T-helper 17 cell (primary cell): ENCODE measurements at places on chromosomes 13 and 19.

DNA sequence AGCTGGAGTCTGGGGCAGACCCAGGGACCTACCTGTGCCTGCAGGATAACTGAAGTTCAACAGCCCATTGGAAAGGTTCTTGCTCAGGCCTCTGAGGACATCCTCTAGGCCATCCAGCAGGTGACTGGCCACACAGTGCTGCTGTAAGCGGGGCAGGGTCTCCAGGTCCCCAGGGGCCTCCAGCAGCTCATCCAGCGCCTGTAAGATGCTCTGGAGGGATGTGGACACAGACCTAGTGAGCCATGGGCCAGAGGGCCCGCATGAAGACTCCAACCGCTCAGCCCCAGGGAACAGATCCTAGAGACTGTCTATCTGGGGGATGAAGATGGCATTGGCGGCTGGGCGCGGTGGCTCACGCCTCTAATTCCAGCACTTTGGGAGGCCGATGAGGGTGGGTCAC lies 14.0 kb downstream of the ADGRE2 start:
- peaks cover 56% of the 10 kb centered on the region for H3K27me3 ChIP-seq
- H3K4me1 ChIP-seq = no peaks in the 10 kb centered on the region
- H3K36me3 ChIP-seq = peaks cover 6% of the 10 kb centered on the region
- DNase-seq = no peak

DNA sequence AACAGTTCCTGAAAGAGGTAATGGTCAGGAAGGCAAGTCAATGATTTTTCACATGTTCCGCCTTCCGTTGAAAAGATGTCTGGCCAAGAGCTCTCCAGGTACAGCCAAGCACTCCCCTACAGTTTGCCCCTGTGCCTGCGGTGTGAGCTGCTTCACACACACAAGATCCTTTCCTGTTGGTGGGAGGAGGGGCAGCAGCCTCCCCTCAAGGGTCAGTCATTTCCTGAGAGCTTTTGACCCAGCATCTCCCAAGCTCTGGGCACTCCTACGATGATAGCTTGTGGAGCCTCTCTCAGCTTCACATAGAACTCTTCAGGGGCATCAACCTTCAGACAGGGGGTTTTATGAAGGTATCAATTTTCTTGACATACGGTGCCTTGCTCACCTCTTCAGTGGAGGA lies 86.9 kb downstream of the DOCK9 start:
- H3K27me3 ChIP-seq = no peaks in the 10 kb centered on the region
- no peak for DNase-seq
- peaks cover 8% of the 10 kb centered on the region for H3K4me1 ChIP-seq

DNA sequence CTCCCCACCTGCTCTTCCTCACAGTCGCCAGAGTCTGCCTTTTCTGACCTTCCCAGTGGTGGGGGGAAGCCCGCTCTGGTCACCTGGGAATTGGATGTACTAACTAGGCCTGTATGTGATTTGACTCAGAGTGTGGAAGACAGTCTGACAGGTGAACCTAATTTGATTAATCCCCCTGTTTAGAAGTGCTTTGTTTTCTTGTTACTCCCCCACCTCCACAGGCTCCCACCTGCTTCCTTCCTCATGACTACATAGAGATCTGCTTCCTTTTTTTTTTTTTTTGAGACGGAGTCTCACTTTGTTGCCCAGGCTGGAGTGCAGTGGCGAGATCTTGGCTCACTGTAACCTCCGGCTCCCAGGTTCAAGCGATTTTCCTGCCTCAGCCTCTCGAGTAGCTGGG lies 44.0 kb downstream of the COG3 start:
- peaks cover 19% of the 10 kb centered on the region for H3K4me1 ChIP-seq
- no peak for DNase-seq
- no peaks in the 10 kb centered on the region for H3K27me3 ChIP-seq
- peak overlapping the region; percentile 90 for H3K27ac ChIP-seq
- H3K4me3 ChIP-seq = no peak overlapping the region

DNA sequence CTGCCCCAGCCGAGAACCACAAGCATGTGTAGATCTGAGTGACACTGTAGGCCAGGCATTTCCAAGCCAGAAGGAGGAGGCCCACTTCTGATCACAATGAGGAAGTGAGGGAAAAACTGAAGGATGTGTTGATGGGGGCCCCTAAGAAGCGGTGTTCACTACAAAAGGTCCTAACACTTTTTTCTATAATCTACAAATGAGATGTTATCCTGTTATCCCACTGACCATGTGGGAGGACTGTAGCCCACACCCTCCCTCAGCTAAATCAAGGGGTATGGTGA lies 99.0 kb upstream of the MCF2L start:
- H3K4me1 ChIP-seq = peaks cover 7% of the 10 kb centered on the region
- no peaks in the 10 kb centered on the region for H3K27me3 ChIP-seq
- peaks cover 10% of the 10 kb centered on the region for H3K36me3 ChIP-seq
- H3K27ac ChIP-seq = no peak overlapping the region
- DNase-seq = no peak
- no peak overlapping the region for H3K4me3 ChIP-seq

DNA sequence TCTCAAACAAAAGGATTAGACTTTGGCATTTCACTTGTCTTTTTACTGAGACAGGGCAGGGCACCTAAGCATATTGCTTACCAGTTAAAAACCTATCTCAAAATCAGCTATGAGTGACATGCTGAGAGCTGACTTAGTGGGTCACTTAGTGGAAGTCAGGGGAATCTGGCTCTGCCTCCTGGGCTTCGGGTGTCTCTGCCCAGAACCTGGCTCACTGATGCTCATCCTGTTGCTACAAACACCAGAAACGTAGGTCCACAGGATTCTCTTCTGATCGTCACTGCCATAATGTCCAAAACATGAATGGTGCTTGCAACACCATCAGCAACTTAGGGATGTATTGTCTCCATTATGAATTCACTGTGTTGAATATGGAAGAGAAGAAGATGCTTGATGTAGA lies 276.1 kb downstream of the ITGBL1 start:
- no peak overlapping the region for H3K4me3 ChIP-seq
- H3K36me3 ChIP-seq = no peaks in the 10 kb centered on the region
- no peaks in the 10 kb centered on the region for H3K4me1 ChIP-seq
- no peak for DNase-seq
- H3K27ac ChIP-seq = no peak overlapping the region

DNA sequence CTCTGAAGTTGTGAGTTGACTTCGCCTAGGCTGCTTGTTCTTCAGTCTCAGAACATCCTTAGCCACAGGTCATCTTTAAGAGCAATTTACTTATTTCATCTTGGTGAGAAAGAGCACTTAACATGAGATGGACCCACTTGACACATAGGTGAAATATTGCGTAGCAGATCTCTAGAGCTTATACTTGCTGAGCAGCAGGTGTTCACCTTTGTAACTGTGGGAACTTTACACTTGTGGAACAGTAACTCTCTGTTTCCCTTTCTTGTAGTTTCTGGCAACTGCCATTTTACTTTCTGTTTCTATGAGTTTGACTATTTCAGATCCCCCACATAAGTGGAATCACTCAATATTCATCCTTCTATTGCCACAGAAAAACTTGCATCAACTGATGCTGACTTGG lies 95.7 kb downstream of the SLC10A2 start:
- H3K4me3 ChIP-seq = no peak overlapping the region
- no peaks in the 10 kb centered on the region for H3K36me3 ChIP-seq
- H3K4me1 ChIP-seq = peaks cover 2% of the 10 kb centered on the region

- no peaks in the 10 kb centered on the region for H3K36me3 ChIP-seq
- H3K27me3 ChIP-seq = no peaks in the 10 kb centered on the region
- peak overlapping the region; percentile 43 for H3K27ac ChIP-seq
- H3K4me3 ChIP-seq = no peak overlapping the region
- H3K4me1 ChIP-seq = peaks cover 31% of the 10 kb centered on the region
- DNase-seq = no peak
Measured at GRCh38 chr13:40779049-40779448, 8.1 kb upstream of the MRPS31 start.

DNA sequence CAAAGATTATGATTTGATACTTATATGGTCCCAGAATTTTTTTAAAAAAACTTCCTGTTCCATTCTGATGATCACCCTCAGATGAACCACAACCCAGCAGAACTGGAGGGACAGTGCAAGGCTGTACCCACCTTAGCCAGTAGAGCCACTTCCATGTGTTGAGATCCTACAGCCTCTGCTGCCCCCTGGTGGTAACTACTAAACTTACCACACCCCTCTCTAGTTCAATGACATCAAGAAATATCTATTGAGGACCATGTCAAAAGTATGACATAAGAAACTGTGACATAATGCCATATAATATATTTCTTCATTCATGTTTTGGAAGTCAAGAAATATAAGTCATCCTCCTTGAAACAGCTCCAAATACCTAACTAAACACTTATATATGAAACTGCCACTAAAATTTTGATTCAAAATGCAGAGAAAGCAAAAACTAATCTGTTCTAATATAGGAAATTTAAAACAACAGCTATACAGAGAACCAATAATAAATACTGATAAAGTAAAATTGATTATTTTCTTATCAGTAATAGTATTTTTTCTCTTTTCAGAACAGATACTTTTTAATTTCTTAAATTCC lies 412.6 kb downstream of the KCTD12 start:
- peak overlapping the region; percentile 61 for H3K27ac ChIP-seq
- H3K36me3 ChIP-seq = no peaks in the 10 kb centered on the region
- no peak overlapping the region for H3K4me3 ChIP-seq
- peak; percentile 51 for DNase-seq

GRCh38 chr19:39568604-39569003 lies 28.6 kb upstream of the EID2 start:
- no peaks in the 10 kb centered on the region for H3K4me1 ChIP-seq
- H3K27ac ChIP-seq = no peak overlapping the region
- no peak for DNase-seq
- no peak overlapping the region for H3K4me3 ChIP-seq

GRCh38 chr13:50594276-50595051 lies 249.0 kb downstream of the DLEU7 start:
- peak overlapping the region; percentile 86 for H3K27ac ChIP-seq
- H3K27me3 ChIP-seq = no peaks in the 10 kb centered on the region
- peak overlapping the region; percentile 55 for H3K4me3 ChIP-seq
- peaks cover 3% of the 10 kb centered on the region for H3K36me3 ChIP-seq
- no peak for DNase-seq

DNA sequence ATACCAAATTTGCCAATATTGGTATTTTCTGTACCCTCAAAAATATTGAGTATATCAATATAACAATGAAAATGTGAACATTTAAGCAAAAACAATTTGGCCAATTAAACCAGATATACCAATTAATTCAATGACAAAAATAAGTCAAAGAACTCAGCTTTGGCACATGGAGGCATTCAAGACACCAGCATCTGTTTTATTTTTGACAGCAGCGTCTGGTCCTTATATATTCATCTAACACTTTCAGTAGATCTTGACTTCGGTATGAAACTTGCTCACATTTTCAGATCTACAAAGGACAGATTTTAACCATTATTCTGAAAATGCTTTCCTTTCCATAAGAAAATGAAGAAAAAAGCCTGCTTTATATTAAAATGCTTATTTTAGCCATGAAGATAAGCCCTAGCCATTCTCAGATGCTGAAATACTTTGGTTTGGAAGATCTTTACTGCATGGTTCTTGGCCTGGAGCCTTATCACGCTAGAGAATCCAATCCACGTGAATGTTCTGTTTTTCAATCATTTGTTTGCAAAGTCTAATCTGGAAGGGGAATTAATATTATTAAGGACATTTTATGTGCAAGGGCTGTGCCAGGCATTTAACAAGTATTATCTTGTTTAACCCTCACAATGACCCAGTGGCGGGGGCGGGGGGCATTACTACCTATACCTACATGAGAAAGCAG lies 132.2 kb downstream of the DLEU7 start:
- no peak for DNase-seq
- H3K4me1 ChIP-seq = peaks cover 12% of the 10 kb centered on the region
- H3K27me3 ChIP-seq = peaks cover 7% of the 10 kb centered on the region
- H3K27ac ChIP-seq = no peak overlapping the region
- no peak overlapping the region for H3K4me3 ChIP-seq
- H3K36me3 ChIP-seq = peaks cover 7% of the 10 kb centered on the region

DNA sequence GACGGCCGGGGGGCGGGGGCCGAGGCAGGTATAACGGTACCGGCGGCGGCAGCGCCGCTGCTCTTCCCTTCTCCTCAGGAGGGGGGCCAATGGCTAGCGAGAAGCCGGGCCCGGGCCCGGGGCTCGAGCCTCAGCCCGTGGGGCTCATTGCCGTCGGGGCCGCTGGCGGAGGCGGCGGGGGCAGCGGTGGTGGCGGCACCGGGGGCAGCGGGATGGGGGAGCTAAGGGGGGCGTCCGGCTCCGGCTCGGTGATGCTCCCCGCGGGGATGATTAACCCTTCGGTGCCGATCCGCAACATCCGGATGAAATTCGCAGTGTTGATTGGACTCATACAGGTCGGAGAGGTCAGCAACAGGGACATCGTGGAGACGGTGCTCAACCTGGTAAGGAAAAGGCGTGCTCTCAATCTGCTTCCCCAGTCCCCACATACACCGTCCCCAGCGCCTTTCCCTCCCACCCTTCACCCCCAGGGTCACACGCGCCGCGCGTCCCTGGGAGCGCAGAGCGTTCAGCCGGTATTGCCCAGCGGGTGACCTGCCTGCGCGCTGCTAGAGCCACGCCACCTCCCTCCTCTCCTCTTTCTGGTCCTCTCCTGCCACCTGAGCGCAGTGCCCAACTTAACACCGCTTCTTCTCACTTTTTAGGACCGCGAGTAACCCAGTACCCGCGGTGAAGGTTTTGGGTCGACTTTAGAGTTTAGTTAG lies 814 bp downstream of the NBEA start:
- DNase-seq = peak; percentile 4
- H3K27ac ChIP-seq = peak overlapping the region; percentile 65
- peak overlapping the region; percentile 92 for H3K4me3 ChIP-seq
- peaks cover 4% of the 10 kb centered on the region for H3K36me3 ChIP-seq
- H3K4me1 ChIP-seq = peaks cover 16% of the 10 kb centered on the region
- H3K27me3 ChIP-seq = peaks cover 24% of the 10 kb centered on the region

DNA sequence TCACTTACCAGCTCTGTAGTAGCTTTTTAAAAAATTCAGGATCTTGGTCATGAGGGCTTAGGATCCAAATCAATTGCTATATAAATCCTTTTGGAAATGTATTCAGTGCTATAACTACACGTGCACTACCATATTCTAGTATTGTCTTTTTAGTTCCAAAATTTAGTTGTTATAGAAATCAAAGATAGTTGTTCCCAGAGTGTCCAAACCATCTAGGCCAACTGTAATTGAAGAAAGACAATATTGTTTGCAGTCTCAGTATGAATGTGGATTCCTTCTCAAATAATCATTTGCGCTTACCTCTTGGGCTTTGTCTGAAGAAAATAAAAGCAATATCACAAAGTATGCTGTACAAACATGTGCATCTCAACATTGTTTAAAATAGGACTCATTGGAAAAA lies 184.1 kb upstream of the EDNRB start:
- no peaks in the 10 kb centered on the region for H3K4me1 ChIP-seq
- H3K4me3 ChIP-seq = no peak overlapping the region
- no peak overlapping the region for H3K27ac ChIP-seq

GRCh38 chr13:71274923-71275608 lies 591.9 kb downstream of the DACH1 start:
- no peak overlapping the region for H3K27ac ChIP-seq
- no peak for DNase-seq
- no peak overlapping the region for H3K4me3 ChIP-seq
- no peaks in the 10 kb centered on the region for H3K36me3 ChIP-seq
- H3K4me1 ChIP-seq = peaks cover 2% of the 10 kb centered on the region
